AML-193 (cell line): ENCODE measurements at places on chromosomes 4 and X.

DNA sequence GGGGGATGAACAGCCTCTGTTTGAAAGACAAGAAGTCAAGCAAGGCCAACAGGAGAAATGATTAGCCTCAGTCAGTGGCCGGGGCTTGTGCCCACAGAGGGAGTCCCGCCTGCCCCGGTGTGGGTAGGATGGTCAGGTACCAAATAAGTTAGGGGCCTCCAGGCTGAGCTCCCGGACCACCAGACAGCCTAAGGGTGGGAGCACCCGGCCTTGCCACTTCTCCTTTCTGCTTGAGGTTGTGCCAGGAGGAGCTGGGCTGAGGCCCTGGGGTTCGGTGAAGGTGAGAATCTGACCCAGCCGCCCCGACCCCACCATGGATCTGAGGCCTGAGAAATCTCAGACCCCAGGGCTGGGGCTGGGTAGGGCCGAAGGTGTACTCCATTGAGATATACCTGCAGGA lies 48.8 kb downstream of the EFNB1 start:
- DNase-seq = no peak

- no peak for DNase-seq
Measured at GRCh38 chrX:129749069-129749468, 10.3 kb downstream of the XPNPEP2 start.

DNA sequence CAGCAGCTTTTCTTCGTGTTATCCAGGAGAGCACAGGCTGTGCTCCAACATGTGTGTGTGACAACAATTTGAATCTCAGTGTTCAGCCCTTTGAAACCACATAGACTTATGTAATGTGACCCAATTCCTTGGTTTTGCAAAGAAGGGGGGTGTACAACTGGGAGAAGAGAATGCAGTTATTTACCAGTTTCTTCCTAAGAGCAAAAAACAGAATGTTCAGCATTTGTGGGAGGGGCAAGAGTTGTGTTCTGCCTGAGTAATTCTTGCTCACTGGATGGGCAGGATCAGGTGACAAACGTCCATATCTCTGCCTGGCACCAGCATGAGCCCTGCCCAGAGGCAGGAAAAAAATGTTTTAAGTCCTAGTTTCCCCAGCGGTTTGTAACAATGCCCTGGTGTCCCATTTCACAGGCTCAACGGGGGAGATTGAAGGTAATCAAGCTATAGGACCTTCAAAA lies 72.0 kb downstream of the PRPS1 start:
- no peak for DNase-seq

DNA sequence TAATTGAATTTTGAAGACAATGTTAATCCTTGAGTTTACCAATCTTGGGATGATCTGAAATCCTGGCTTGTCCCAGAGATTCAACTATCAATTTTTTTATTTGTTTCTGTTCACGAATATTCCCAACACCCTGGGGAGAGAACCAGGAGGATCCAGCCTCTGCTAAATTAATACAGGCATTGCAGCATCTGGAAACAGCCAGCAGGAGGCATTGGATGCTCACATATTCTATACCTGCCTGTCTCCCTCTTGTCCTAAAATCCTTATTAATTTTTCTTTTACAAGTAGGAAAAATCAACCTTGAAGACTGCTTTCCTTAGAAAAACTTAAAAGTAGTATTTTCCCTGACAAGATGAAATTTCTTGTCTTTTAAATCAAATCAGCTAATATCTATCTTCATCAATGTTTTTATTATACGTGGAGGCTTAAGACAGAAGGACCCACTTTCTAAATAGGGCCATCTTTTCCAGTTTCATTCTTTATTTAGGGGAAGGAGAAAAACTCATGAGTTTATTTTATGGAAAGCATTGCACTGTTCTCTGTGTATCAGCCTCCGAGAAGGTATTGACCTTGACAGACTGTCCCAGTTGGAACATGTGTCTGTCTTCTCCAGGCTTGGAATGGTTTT lies 102.4 kb downstream of the CLNK start:
- DNase-seq = peak; percentile 15

DNA sequence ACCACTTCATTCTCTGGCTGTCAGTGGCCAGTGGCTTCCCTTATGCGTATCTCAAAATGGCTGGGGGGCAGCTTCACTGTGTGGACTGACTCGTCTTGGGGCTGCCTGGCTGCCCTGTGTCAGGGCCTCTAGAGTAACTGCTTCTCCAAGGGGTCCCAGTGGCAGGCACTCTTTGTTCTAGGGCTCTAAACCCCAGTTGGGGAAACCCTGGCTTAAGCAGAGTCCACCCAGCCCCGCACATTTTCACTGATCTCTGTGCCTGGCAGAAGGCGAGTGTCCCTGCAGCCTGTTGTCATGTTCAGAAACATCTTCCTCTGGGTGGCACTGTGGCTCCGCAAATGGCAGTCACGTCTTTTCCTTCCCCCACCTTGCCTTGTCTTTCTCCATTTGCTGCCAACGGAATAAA lies 59.7 kb downstream of the NBDY start:
- no peak for DNase-seq

GRCh38 chrX:101478366-101478765 lies 6.9 kb upstream of the ARMCX4 start:
- DNase-seq = no peak

DNA sequence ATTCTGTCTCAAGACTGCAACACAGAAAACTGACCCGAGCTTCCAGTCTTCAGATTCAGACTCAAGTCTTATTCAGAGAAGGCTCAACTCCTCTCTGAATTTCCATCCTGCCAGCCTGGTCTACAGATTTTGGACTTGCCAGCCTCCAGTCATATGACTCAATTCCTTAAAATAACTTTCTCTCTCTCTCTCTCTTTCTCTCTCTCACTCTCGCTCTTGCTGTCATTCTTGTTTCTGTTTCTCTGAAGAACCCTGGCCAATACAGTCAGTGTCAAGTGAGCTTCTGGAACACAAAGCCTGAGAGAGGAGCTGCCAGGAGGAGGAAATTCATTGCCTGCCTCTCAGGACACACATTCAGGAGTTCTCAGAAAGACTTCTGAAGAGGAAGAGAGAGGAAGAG lies 154.9 kb downstream of the PARM1 start:
- no peak for DNase-seq

DNA sequence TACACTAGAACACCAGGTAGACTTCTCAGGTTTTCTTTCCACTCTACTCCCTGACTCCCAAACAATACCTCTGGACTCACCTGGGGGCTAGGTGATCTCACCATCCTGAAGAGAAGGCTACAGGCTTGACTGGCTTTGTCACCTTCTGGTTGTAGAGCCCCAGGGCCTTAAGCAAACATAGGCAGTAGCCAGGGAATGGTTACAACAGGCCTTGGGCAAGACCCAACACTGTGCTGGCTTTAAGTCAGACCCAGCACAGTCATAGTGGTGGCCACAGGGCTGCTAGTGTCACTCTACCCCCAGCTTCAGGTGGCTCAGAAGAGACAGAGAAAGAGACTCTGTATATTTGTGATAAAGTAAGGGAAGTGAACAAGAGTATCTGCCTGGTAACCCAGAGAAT lies 118.1 kb upstream of the EMCN start:
- DNase-seq = no peak

GRCh38 chrX:39195156-39195555 lies 393.9 kb downstream of the MID1IP1 start:
- no peak for DNase-seq

- no peak for DNase-seq
Measured at GRCh38 chr4:85741921-85742591, 267.1 kb downstream of the ARHGAP24 start.

DNA sequence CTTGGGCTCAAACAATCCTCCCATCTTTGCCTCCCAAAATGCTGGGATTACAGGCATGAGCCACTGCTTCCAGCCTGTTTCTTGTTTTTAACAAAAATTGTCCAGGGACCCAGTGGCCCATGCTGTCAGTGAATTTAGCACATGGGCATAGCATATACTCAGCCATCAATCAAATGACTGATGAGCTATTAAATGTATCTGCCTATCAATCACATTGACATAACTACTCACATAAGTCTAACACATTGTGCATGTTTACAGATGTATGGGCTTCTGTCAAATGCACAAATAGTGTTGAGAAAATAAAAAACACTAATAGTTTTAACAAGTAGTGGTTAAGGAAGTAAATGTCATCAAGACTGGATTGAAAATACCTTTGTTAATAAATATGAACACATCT lies 249.4 kb downstream of the COX18 start:
- no peak for DNase-seq

GRCh38 chr4:47786958-47787370 lies 50.9 kb downstream of the CORIN start:
- DNase-seq = no peak

DNA sequence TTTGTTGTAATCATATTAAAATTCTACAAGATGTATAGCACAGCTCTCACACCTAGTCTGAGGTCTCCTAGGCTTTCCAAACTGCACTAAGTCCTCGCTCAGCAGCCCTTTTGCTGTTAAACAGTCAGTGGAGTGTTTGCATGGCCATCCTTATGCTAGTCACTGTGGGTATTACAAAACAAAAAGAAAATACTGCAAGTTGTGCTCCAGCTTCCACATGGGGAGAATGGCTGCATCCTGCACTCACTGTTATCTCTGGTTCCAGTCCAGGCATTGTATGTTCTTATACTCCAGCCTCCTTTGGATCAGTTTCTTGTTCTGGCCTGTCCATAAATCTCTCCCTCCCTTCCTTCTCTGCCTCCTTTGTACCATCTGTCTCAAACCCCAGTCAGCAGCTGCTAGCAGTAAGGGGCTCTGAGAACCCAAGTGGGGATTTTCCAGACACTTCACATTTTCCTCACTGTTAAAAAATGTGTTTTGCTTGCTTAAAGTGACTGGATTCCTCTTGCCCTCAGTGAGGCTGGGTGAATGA lies 38.5 kb upstream of the BMP15 start:
- DNase-seq = no peak

GRCh38 chrX:96361844-96362243 lies 322.8 kb upstream of the DIAPH2 start:
- no peak for DNase-seq

DNA sequence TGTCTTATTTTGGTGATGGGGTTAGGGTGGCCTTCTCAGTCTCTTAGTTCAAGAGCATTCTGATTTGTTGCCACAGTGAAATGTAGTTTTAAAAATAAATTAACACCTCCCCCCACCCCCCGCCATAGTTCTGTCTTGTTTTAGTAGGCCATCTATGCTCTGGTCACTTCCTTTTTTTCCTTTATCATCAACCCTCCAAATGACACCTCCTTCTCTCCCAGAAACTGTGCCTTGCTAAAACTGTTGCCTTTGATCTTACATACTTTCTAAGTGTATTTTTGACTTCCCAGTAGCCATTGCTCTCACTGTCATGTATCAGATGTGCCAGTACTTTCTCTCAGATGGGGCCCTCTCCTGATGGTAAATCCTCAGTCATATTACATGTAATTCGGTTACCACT lies 14.5 kb upstream of the NDUFC1 start:
- no peak for DNase-seq

DNA sequence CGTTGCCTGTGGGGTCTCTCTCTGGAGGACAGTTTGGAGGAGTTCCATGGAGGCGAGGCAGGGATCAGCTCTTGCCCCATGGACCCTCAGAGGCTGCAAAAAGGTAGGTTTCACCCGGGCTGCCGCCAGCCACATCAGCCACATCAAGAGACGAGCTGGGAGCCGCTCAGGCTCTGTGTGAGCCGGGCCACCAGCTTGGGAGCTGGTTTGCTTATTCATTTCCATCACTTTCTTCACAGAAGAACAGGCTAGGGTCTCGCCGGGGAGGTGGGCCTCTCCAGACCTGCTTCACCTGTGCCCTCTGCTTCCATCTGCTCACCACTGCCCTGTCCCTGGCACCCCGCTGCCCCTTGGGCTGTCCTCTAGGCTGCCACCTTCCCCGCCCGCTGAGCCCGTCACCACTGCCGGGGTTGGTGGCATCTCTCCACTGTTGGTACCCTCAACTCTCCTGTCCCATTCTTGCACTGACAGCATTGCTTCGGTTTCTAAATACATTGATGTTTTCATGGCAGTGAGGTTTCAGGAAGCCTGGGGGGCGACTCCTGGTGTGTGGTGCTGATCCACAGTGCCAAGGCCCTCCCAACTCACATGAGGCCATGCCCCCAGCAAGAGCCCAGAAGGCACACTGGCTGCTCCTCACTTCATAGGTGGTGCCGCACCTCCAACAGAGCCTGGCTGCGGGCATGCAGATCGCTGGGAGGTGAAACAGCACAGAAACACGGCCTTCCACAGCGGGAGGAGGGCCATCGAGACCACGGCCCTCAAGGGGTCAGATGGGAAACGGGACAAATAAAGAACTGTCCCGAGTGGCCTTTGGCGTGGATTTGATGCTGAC lies 4.5 kb upstream of the TREX2 start:
- no peak for DNase-seq

DNA sequence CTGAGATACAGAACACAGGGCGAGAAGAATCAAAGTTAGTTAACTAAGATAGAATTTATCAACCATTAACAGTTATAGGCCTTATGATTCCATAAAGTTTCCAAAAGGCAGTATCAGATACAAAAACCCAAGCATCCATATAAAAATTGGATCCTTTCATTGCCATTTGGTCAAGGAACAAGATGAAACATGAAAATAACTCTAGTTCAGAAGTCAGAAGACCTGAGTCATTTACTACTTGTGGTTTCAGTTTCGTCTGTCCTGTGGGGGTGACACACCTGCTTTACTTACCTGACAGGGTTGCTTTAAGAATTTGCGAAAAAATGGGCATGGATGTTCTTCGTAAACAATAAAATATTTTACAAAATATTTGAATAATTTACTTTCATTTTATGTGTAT lies 130.8 kb downstream of the ANAPC10 start:
- no peak for DNase-seq

DNA sequence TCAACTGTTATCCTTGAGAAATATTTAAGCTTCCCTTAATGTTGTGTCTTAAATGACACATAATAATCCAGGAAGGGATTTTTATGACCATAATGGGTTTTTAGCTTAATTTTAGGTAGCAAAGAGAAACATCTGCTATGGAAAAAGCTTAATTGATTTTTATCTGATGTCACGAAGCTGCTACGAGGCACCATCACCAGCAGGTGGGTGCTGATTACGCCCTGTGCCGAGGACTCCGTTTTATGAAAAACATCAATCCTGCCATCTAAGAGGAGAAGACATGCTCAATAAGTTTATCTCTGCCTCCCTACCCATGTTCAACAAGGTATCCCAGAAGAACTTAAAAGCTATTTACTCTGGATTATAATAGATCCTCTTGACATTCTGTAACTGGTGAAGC lies 280.6 kb upstream of the ZFP42 start:
- no peak for DNase-seq
